ENCODE measurements at places on chromosomes 1 and 21.

GRCh38 chr1:31943546-31944184, 5.5 kb upstream of the PTP4A2 start:
- DNase-seq = no peak

DNA sequence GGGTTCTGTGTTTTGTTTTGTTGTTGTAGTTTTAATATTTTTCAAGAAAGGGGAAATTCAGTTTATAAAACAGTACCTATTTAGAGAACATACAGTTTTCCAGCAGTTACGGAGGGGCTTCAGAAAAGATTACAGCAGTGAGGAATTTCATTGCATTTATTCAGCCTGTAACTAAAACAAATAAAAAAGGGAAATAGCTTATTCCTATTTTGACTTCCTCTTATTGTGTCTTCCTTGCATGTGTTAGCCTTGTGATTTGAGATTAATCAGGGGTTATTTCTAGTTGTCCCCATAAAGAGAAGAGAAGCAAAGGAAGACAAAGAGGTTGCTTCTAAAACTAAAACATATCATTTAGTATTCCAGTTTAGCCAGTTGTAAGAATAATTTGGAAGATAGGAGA, 35.0 kb downstream of the CTTNBP2NL start:
- DNase-seq = no peak

GRCh38 chr1:162003061-162003829, 20.4 kb downstream of the OLFML2B start:
- DNase-seq = no peak

- no peak for DNase-seq
These were observed 51.1 kb downstream of the NFIA start for GRCh38 chr1:61133335-61134019.

GRCh38 chr1:88311907-88312306, 372.2 kb upstream of the PKN2 start:
- DNase-seq = no peak

DNA sequence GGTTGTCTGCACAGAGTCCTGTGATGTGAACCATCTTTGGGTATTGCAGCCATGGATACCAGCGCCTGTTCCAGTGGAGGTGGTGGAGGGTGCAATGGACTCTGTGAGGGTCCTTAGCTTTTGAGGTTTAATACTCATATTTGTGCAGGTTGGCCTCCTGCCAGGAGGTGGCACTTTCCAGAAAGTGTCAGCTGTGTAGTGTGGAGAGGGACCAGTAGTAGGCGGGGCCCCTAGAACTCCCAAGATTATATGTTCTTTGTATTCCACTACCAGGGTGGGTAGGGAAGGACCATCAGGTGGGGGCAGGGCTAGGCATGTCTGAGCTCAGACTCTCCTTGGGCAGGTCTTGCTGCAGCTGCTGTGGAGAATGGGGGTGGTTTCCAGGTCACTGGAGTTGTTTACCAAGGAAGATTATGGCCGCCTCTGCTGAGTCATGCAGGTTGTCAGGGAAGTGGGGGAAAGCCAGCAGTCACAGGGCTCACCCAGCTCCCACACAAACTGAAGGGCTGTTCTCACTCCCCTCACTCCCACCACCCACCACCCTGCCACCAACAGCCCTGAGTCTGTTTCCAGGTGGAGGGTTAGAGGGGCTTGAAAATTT, 31.2 kb upstream of the ZNF678 start:
- DNase-seq = no peak

DNA sequence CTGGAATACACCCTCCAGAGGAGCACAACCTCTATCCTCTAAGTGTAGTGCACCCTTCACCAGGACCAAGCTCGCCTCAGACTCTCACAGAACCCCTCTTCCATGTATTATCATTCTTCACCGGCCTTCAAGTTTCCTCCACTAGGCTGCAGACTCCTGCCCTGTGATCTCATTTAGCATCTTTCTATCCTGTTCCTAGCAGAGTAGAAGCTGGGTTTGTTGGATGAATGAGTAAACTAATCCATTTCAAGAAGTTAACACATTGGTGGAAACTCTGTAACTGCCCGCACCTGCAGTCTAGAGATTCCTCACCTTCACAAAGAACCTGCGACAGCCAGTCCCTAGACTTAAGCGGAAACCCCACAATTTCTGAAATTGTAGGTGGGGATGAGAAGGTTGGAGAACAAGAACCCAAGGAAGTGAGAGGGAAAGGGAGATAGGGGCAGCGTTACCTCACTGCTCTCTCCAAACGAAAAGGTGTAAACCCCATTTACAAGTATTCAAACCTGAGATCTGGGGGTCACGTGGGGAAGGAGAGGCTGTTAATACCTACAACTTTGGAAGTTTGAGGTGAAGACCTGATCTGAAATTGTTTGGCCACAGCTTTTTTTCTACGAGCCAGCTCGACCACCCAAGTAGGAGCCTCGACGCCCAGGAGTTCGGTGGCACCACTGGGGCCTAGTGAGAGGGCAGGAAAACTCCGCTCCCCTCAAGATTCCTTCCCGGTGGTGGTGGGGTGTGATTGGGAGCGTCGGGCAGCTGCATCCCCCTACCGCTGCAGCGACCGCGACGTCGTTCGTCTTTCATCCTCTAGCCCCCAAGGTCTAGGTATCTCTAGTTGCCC, 1.2 kb downstream of the PTPN14 start:
- no peak for DNase-seq

- DNase-seq = no peak
These were observed 161.8 kb downstream of the DPYD start for GRCh38 chr1:97759078-97759477.

- DNase-seq = no peak
These were observed 28.7 kb downstream of the PDE4B start for GRCh38 chr1:65821386-65821785.

GRCh38 chr1:156151093-156151688, 2.2 kb upstream of the SEMA4A start:
- DNase-seq = no peak

DNA sequence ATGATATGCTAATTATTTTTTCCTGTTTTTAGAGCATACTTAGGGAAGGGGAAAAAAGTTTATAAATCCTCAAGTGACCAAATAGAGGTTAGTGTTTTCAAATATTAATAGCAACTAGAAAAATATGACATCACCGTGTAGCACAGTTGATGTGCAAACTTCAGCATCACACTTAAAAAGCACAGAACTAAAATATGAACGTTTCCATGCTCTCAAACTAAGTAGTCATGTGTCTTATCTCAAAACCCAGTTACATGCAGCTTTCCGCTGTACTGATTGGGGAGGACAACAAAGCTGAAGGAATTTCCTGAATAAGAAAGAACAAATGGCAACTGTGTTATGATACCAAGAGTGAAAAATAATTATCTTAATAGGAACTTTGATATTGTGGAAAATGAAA, 903.7 kb downstream of the ADGRL2 start:
- no peak for DNase-seq

DNA sequence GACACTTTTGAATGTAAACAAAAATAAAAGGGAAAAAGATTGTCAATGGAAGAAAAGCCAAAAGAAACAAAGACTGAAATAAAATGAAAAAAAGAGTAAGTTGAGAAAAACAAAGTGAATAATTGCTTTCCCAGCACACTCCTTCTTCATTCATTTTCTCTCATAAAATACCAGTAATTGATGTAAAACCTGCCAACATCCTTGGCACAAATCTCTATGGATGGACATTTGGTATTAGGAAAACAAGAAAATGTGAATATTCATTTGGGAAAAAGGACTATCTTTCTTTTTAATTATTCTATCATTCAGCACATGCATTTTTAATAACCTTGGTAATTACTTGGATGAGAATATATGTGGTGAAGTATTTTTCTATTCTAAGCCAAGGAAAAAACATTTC, 204.4 kb upstream of the TNR start:
- no peak for DNase-seq

DNA sequence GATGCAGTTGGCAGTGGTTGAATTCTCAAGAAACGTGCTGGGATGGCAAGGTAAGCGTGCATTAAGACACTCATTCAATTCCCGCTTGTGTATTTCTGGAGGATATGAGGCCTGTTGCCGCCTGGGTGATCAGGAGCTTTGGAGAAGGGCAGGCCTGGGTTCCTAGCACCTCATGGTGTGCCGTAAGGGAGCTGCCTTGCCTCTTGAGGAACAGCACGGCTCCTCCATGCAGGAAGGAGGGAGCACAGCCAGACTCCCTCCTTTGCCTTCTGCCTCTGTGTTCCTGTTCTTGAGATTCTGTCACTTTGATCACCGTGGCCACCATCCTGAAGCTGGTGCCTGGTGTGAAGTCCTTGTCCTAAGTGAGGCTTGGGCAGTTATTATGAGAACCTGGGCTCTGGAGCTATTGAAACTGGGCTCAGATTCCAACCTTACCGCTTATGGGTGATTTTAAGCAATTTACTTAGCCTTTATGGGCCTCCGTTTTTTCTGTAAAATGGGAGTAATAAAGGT, 18.3 kb downstream of the SLFNL1 start:
- DNase-seq = no peak

DNA sequence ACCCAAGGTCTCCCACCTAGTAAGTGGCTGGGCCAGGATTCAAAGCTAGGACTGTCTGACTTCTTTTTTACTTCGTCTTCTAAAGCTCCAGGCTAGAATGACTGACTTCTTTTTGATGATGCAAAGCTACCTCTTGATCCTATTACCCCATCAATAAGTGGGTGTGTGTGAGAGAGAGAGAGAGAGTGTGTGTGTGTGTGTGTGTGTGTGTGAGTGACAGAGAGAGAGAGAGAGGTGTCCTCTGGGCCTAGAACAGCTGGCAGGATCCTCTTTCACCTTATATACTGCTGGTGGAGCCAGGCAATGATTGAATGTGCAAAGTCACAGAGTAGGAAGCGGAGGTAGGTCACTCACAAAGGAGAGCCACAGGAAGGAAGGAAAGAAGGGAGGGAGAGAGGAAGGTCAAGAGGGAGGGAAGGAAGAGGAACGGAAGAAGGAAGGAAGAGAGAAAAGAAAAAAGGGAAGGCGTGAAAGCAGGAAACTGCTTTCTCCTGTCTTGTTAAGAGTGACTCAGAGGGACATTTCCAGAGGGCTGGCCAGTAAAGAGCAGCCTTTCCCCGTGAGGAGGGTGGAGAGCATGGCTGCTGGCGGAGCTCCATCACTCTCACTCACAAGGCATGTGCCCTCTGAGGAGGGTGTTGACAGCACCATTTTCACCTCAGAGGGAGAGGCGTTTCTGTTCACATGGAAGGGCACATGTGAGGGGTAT, 68.9 kb downstream of the CDC7 start:
- DNase-seq = no peak

GRCh38 chr21:17539323-17539722, 26.5 kb downstream of the CXADR start:
- no peak for DNase-seq

- no peak for DNase-seq
These were observed 59.5 kb upstream of the EFHD2 start for GRCh38 chr1:15350151-15350550.

GRCh38 chr1:242002072-242002471, 3.2 kb upstream of the MAP1LC3C start:
- DNase-seq = no peak

DNA sequence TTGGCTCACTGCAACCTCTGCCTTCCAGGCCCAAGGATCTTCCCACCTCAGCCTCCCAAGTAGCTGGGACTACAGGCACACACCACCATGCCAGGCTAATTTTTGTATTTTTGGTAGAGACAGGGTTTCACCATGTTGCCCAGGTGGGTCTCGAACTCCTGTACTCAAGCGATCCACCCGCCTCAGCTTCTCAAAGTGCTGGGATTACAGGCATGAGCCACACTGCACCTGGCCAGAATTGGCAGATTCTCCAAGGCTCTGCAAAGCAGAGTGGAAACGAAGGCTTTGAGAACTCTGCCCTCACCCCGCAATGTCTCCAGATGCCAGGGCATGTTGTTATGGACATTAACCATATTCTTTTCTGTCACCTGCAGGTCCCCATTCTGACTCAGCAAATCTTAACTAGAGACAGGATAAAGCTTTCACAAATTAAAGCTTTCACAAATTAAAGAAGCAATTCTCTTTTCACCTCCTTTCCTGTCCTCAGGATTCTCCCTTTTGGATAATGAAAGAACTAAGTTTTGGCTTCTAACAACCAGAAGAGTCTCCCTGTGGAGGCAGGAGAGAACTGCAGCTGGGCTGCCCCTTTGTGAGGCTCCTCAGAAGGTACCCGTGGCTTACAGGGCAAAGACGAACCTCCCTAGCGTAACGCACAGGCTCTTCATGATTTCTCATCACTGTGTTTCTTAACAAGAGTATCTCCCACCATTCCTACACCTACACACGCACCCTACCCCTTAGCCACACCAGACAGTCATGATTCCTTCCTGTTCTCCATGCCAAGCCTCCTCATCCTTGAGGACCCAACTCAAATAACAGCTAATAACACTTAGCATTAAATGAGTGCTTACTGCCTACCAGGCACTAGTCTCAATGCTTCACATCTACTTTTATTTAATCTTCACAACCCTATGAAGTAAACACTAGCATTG, 29.8 kb downstream of the GPA33 start:
- no peak for DNase-seq

DNA sequence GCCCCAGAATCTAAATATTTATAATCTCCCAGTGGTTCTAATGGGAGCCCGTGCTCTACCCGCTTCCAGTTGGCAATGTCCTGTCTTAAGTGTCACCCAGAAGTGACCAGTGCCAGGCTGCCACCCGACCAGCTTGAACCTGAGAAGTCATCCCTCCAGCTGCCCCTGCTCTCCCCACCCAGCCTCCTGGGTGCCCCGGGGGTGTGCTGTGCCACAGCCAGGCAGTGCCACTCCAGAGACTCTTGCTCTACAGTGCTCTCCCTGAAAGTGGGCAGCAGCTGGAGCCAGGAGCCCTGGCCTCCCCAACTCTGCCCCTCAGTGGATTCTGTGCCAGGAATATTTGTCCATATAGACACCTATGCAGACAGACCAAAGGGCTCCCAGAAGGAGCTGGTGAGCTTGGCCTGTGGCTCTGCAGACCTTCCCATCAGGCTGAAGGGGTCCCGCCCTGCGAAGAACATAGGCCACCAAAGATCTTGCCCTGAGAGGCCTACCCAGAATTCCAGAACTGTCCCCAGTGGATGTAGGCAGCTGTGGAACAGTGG, 9.0 kb upstream of the EPS8L3 start:
- DNase-seq = no peak

- DNase-seq = no peak
These were observed 20.6 kb downstream of the ABL2 start for GRCh38 chr1:179208681-179209477.

- DNase-seq = no peak
These were observed 49.6 kb downstream of the SLC37A1 start for GRCh38 chr21:42563261-42563660.

DNA sequence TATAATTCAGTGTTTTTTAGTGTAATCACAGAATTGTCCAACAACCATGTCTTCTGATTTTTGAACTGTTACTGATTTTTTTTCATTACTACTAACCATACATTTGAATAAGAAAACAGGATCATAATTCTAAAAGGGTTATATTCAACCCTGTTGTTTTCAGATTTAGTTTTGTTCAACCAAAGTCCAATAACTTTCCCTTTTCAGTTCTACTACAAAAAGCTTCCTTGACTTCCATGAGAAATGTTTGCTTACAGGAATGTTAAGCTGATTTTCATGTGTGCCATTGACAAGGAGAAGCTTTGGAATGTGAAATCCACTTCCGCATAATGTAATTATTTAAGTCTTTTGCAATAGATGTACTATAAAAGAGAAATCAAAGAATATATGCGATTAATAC, 72.0 kb upstream of the ZNF326 start:
- no peak for DNase-seq

- DNase-seq = no peak
These were observed 150.5 kb downstream of the APP start for GRCh38 chr21:26020081-26020480.
